DMS153 (cell line): ENCODE measurements at places on chromosomes 11 and 22.

DNA sequence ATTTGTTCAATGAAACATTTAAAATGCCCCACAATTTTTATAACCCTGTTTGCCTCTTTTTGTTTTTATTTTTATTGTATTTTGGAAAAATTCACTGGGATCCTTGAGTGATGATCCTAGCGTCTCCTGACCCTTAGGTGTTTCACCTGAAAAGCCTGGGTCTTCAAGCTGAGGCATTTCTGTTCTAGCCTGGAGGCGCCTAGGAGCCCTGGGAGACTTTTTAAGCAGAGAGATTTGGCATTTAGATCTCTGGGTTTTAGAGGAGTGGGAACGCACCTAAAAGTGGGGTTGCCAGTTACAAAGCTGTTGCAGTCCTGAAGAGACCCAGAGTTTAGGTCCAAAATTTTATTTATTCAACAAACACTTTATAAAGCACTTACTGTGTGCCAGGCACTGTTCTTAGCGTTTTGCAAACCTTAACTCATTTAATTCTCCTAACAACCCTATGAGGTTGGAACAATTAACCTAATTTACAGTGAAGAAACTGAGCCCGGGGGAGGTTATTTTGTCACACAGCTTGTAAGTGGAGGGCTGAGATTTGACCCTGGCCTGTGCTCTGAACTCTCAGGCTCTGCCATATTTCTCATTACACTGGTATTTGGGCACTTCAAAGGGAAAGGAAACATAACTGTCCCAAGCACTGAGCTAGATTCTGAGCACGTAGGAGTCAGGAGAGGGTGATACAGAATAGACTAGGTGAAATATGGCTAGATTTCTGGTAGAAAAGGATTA is 834 bp upstream of the FADS1 start:
- DNase-seq = no peak

- no peak for DNase-seq
Observed at GRCh38 chr22:30837531-30837930, 131.0 kb downstream of the MORC2 start.

DNA sequence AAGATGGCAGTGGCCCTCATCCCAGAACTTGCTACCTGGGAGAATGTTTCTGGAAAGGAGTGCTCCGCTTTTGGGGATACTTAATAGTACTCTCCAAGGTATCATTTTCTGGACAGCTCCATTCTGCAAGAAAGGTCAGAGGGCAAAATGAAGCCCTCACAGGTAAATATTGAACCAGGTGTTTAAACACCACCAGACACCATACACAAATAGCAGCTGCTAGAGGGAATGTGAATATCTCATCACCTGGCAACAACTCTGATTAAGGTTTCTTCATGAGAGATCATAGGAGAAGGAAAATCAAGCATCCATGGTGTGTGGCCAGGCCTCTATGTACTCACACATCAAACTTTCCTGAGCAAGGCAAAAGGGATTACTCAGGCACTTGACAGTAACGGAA is 226.1 kb upstream of the FAT3 start:
- peak; percentile 92 for DNase-seq

DNA sequence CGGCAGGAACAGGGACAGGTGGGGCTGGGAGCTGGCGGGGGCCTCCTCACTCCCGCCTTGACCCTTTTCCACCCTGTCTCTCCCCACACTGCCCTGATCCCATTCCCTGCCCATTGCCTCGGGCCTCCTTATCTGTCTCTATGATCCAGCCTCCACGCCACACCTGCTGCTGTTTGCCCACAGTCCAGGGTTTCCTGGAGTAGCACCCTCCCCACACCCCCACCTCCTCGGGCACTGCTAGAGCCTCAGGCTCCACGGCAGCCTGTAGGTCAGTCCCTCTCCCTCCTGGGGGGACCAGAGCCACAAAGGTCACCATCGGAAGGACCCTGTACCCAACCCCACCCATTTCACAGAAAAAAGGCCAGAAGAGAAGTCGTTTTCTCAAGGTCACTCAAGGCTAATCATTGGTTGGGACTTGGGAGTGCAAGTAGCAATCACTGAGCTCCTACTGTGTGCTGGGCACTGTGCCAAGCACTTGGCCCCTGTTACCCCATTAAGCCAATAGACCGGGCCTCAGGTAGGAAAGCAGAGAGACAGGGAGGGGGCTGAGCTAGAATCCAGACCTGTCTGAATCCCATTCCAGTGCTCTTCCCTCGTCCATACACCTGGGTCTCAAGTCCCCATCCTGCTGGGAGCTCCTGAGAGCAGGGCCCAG is 71.8 kb downstream of the PDE2A start:
- DNase-seq = no peak

GRCh38 chr11:60941371-60942119 is 10.4 kb downstream of the SLC15A3 start:
- no peak for DNase-seq

GRCh38 chr11:8369592-8370205 is 106.0 kb upstream of the LMO1 start:
- DNase-seq = no peak

DNA sequence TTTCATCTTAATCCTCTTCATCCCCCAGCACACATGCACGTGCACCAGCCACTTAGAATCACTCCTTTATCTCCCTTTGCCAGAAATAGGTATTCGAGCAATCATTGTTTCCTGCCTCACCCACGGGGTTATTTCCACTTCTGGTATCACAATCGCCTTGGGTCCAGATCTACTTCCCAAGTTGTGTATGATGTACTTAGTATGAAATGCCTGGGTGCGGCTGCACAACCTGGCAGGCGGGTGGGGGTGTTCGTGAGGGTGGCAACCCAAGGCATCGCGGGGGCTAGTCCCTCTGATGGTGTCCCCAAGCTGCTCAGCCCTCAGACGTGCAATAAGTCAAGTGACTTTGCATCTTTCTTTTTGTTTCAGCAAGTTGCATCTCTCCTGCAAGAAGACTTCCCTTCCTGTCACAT is 475.6 kb downstream of the MIAT start:
- DNase-seq = no peak

DNA sequence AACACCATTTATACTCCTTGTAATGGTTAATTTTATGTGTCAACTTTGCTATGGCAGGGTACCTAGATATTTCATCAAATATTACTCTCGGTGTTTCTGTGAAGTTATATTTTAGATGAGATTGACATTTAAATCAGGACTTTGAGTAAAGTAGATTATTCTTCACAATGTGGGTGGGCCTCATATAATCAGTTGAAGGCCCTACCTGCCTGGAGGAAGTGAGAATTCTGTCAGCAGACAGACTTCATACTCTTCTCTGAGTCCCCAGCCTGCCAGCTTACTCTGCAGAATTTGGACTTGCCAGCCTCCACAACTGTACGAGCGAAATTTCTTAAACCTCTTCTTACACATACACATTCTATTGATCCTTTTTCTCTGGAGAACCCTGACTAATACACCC is 49.3 kb upstream of the SYT9 start:
- no peak for DNase-seq

DNA sequence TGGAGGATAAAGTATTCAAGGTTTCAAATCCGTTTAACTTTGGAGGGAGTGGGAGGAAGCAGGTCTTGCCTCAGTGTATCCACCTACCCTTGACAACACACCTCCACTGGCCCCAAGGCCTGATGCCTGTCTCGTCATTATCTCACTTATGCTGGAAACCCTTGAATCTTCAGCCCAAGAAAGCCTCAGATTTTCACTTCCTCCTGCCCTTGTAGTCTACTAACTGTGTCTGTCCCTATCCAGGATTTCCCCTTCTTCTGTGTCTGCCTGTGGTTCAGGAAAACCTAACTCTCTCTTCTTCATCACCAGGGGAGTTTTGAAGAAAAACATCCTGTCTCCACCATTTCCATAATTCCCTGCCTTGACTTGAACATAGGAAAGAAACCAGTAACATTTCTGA is 56.1 kb downstream of the SYT9 start:
- DNase-seq = no peak

DNA sequence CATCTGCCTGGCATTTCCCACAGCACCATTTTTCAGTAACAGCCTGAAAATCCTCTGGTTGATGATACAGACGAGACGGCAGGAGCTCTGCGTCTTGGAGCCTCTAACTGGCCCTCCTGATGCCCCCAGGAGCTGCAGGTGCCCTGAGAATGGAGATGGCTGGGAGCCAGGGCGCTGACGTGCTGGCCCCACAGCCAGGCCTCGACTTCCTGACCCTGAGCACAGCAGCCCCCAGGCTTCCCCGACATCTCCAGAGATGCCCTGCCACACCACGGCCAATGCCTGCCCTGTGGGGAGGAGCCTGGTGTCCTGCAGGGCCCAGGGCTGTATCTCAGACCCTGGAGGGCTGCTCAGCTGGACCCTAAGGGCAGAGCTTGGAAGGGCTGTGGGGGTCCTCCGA is 21.5 kb downstream of the TOLLIP start:
- no peak for DNase-seq

DNA sequence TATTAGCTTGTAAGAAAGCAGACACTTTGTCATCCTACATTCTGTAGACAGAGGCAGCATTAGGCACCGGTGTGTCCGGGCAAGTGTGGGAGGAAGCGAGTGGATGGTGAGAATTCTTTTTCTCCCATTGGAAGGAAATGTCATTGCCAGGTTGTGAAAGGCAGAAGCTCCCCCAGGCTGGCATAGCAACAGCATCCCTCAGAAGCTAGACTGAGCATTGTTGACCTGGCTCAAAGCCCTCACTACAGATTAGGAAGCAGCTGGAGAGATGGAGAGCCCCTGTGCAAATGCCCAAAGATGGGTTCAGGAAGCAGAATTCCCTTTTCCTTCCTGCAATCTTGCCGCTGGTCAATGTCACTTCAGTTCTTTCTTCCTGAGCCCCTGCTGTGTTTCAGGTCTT is 1299.3 kb downstream of the TBC1D22A start:
- no peak for DNase-seq

- no peak for DNase-seq
Observed at GRCh38 chr22:28568099-28568498, 111.5 kb downstream of the TTC28 start.

DNA sequence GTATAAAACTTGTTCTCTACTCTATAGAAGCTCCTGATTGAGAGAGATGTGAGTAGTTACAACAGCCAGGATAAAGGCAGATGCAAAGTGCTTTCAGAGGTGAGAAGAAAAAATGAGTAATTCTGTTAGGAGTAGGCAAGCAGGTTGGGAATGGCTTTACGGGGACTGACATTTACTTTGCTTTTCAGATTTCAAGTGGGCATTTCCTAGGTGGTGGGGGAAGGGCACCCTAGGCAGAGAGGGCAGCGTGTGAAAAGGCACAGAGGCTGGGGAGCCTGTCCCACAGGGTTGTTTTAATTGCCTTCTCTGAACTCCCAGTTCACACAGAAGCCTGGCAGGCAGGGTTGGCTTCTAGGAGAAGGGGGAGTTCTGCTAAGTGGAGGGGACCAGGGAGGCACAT is 106.5 kb downstream of the NAV2 start:
- peak; percentile 93 for DNase-seq

DNA sequence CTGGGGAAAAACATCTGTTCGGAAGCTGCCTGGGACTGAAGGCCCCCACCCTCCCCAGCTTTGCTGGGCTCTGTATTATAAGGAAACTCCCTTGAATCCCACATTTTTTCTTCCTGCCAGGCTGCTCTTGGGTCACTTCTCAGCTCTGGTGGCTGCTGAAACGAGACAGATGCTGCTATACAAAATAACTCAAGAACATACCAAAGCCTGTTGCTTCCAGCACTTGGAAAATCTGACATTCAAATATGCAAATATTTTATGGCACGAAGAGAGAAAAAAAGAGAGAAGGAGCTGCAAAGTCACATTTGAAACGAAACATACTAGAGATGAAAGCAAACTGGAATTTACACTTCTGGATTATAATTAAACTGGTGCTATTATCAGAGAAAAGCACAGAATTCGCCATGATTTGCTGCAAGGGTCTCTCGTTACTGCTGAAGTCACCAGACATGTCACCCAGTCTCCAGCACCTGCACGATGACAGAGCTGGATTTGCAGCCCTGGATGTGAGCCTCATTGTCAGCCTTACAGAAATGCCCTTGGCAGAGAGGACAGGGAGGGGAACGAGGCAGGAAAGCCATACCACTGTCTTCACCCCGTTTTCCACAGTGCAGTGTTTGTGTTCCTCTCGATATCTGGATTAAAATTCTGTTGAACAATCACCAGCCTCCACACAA is 47.9 kb upstream of the IGSF9B start:
- DNase-seq = no peak

GRCh38 chr11:73555615-73556014 is 42.3 kb downstream of the FAM168A start:
- DNase-seq = no peak

DNA sequence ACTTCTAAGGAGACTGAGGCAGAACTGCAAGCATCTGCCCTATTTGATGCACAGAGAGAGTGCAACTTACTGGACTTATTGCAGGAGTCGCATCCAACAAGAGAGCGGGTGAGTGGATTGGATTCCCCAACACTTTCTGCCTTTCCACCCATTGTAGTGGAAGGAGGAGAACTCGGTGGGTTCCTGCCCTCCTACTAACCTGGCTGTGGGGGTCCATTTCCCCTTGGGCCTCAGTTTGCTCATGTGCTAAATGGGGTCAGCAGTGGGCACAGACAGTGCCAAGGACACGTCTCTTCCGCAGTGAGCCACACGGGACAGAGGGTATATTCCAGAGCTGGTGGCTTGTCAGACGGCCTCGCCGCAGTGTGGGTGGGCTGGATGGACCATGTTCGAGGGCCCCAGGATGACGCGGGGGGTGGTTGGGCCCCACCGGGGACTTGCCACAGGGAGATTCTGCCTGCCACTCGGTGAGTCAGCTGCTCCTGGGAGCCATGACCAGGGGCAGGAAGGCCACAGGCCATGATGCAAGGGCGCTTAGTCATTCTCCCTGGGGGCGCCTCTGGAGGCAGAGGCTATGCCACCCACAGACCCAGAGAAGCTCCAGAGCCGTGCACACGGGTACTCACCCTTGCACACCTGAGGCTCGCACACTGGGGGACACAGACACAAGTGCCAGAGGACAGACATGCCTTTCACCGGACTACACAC is 8.2 kb downstream of the ALX4 start:
- no peak for DNase-seq

DNA sequence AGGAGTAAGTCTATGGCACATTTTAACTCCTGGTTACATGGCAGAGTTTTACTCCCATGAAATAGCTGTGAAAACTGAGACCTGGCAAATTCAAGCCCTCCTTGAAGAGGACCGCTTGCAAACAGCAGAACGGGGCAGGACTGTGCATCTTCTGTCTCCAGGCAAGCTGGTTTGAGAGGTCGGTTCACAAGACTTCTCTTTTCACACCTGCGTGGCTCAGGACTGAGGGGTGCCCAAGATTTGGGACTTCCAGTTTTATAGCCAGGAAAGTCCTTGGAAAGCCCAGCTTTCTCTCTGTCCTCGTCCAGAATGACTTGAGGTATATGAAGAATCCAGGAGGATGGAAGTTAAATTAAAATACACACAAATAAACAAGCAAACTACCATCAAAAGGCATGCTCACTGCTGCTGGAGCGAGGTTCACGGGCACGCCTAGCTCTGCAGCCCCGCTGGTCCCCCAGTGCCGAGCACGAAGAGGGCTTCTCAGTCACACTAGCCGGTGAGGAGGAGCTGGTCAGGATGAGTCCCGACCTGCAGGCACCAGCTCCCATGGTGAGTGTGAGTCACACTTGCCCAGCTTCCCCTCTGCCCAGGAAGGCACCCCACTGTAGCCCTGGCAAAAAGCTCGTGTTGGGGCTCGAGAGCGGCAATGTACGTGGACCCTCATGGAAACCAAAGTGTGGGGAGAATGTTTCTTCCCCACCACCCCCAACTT is 1382.4 kb downstream of the BRD1 start:
- no peak for DNase-seq

- DNase-seq = peak; percentile 68
Observed at GRCh38 chr11:77091146-77091940, 11.3 kb upstream of the OMP start.
